Activated B cell treated with CpG ODN at 0.5 μM for 24 hours (primary cell): ENCODE measurements at places on chromosomes 11 and 22.

GRCh38 chr11:87712391-87712790 is 462.9 kb downstream of the RAB38 start:
- no peak overlapping the region for H3K4me3 ChIP-seq
- no peaks in the 10 kb centered on the region for H3K4me1 ChIP-seq
- no peak overlapping the region for H3K27ac ChIP-seq
- DNase-seq: no peak
- no peaks in the 10 kb centered on the region for H3K27me3 ChIP-seq

- H3K27ac ChIP-seq: no peak overlapping the region
- peaks cover 9% of the 10 kb centered on the region for H3K27me3 ChIP-seq
- H3K36me3 ChIP-seq: no peaks in the 10 kb centered on the region
- H3K4me3 ChIP-seq: no peak overlapping the region
Observed at GRCh38 chr22:48227341-48228018, 1465.0 kb downstream of the TBC1D22A start.

GRCh38 chr22:31229402-31230079 is 17.4 kb downstream of the LIMK2 start:
- H3K27ac ChIP-seq: peak overlapping the region; percentile 54
- peaks cover 19% of the 10 kb centered on the region for H3K4me1 ChIP-seq
- H3K27me3 ChIP-seq: no peaks in the 10 kb centered on the region
- no peak overlapping the region for H3K4me3 ChIP-seq

DNA sequence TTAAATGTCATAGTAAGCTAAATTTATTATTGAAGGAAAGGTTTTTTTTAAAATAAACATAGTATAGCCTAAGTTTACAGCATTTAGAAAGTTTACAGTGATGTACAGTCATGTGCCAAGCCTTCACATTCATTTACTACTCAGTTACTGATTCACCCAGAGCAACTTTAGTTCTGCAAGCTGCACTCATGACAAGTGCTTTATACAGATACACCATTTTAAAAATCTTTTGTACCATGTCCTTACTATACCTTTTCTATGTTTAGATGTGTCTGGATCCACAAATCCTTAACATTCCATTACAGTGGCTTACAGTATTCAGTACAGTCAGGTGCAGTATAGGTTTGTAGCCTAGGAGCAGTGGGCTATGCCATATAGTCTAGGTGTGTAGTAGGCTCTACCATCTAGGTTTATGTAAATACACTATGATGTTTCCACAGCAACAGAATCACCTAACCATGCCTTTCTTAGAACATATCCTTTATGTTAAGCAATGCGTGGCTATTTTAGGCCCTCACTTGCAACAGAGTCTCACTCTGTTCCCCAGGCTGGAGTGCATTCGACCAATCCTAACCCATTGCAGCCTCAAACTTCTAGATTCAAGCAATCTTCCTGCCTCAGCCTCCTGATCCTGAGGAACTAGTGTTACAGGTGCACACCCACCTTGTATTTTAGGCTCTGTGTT is 79.5 kb upstream of the SLC25A18 start:
- no peak overlapping the region for H3K27ac ChIP-seq
- H3K4me3 ChIP-seq: no peak overlapping the region
- DNase-seq: no peak
- peaks cover 9% of the 10 kb centered on the region for H3K4me1 ChIP-seq

GRCh38 chr11:75469785-75470405 is 36.9 kb upstream of the KLHL35 start:
- H3K4me1 ChIP-seq: peaks cover 12% of the 10 kb centered on the region
- no peaks in the 10 kb centered on the region for H3K27me3 ChIP-seq
- H3K27ac ChIP-seq: no peak overlapping the region
- no peak for DNase-seq

DNA sequence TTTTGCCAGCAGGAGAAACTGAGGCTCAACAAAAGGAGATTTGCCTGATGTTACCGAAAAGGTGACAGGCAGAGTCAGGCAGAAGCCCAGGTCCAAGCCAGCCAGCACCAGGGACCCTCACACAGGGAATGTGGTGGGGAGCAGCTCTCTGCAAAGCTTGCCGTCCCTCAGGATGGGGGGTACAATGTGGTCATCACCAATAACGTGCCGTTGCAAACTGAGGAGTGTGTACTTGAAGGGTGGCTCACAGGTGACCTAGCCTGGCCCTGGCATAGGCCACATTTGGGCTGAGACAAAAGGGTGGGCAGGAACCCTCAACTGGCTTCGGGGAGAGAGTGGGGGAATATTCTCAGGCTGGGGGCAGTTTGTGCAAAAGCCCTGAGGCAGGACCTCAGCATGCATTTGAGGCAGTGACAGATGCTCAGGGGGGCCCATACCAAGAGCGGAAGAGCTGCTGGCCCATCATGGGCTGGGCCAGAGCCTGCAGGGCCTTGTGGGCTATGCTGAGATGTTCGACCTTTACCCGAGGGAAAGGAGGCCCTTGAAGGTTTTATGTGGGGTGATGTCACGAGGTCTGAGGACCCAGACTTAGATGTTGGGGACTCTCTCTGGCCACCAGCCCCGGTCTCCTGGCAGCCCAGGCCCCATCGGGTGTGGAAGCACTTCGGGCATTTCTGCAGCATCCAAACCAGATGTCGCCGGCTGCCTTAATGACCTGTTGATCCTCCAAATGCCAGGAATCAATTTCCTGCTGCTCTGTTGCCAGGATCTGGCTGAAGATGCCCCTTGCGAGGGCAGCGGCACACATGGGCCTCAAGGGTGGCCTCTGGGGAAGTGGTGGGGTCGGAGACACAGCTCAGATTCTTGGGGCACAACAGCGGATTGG is 57.4 kb upstream of the SHISAL1 start:
- H3K36me3 ChIP-seq: peaks cover 2% of the 10 kb centered on the region
- no peak overlapping the region for H3K27ac ChIP-seq
- no peak overlapping the region for H3K4me3 ChIP-seq
- no peaks in the 10 kb centered on the region for H3K4me1 ChIP-seq
- no peak for DNase-seq

- no peaks in the 10 kb centered on the region for H3K27me3 ChIP-seq
- H3K27ac ChIP-seq: no peak overlapping the region
- H3K4me1 ChIP-seq: peaks cover 2% of the 10 kb centered on the region
- H3K4me3 ChIP-seq: no peak overlapping the region
- DNase-seq: no peak
- peaks cover 6% of the 10 kb centered on the region for H3K36me3 ChIP-seq
Observed at GRCh38 chr11:72769680-72770079, 17.5 kb upstream of the ARAP1 start.

- H3K27me3 ChIP-seq: no peaks in the 10 kb centered on the region
- no peak for DNase-seq
- no peak overlapping the region for H3K27ac ChIP-seq
- H3K4me1 ChIP-seq: no peaks in the 10 kb centered on the region
- no peak overlapping the region for H3K4me3 ChIP-seq
Observed at GRCh38 chr22:28426346-28427132, 253.1 kb downstream of the TTC28 start.

DNA sequence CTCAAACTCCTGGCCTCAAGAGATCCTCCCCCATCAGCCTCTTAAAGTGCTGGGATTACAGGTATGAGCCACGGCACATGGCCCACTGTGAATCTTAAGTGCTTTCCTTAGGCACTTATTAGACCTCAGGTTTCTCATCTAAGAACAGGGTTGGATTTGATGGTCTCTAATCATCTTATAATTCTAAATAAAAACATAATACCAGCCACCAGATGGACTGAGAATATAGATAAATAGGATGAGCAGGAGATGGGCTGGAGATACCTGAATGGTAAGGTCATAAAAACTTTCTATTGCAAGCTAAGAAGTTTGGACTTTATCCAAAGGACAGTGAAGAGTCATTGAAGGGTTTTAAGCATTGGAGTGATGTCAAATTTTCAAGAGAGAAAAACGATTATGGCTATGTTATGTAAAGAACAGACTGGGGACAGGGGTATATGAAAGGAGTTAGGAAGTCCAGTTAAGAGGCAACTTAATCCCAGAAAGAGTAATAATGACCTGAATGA is 85.2 kb downstream of the RELT start:
- no peak overlapping the region for H3K4me3 ChIP-seq
- DNase-seq: no peak
- no peak overlapping the region for H3K27ac ChIP-seq
- H3K4me1 ChIP-seq: peaks cover 17% of the 10 kb centered on the region

DNA sequence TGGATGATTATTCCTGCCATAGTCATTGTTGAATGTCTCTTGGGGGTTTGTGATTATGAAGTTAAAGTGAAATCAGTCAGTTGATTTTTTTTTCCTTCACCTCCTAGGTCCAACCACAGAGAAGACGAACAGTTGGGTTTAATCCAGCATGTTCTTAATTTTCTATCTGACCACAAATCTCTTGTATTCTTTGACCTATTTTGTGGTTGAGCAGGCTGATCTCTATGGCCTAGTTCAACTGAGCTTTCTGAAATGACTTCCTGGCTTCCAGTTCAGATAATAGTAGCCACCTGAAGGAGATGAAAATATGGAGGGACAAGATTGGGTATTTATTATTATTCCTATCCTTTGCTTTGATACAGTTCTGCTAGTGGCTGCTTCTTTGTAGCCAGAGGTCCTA is 5.2 kb upstream of the OR56A5 start:
- no peak overlapping the region for H3K4me3 ChIP-seq
- H3K27me3 ChIP-seq: no peaks in the 10 kb centered on the region
- H3K36me3 ChIP-seq: no peaks in the 10 kb centered on the region
- H3K27ac ChIP-seq: no peak overlapping the region
- DNase-seq: no peak

GRCh38 chr22:44999231-44999630 is 10.6 kb downstream of the PHF21B start:
- DNase-seq: no peak
- H3K4me1 ChIP-seq: no peaks in the 10 kb centered on the region
- H3K36me3 ChIP-seq: no peaks in the 10 kb centered on the region
- no peak overlapping the region for H3K4me3 ChIP-seq

DNA sequence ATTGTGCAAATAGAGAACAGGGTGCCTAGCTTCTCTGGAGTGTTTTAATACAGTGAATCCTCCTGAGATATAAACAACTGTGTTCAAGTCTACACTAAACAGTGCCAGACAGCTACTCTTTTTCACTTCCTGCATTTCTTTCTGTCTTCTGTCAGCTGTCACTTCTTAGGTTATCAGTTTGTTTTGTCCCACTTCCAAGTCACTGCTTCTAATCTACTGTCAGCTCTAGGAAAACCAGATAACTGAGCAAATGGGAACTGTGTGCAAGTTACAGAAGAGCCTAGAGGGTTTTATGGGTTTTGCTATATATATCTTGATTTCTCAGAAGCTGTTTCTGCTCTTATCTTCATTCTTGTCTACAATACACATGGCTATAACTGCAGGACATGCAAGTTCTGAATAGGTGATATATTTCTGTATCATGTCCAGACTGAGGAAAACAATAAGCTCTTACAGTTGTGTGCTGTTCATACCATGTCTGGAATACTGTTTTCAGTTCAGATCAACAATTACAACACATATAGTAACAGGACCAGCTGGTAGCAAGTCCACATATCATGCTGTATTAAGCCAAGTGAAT is 5.8 kb downstream of the PITPNB start:
- H3K27ac ChIP-seq: peak overlapping the region; percentile 8
- no peak overlapping the region for H3K4me3 ChIP-seq
- peaks cover 54% of the 10 kb centered on the region for H3K4me1 ChIP-seq
- no peaks in the 10 kb centered on the region for H3K27me3 ChIP-seq
